ENCODE measurements at places on chromosomes 2 and 18.

DNA sequence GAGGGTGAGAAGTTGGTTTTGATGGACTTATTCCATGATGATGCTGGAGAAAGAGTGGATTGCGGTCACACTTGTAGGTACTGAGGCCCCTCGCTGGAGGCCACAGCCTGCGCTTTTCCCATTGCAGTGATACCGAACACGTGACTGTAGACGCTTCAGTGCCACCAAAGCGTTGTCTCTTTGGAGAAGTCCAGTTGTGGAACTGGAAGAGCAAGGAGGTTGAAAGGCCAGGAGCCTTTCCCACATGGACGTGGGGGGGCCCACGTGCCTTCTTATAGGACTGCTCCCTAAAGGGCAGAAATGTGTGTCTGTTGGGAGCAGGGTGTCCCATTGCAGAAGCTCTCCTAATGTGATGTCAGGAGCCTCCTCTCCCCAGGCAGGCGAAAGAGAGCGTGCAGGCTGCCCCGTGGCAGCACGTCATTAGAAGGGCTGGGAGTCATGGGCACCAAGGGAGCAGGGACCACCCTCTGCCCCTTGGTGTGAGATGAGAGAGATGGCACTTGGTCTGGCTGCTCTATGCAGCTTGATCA, 31.5 kb downstream of the LPIN1 start:
- H3K36me3 ChIP-seq: peaks cover 39% of the 10 kb centered on the region
- no peak for DNase-seq
- peaks cover 3% of the 10 kb centered on the region for H3K4me1 ChIP-seq
- H3K27me3 ChIP-seq: no peaks in the 10 kb centered on the region
- no peak overlapping the region for H3K4me3 ChIP-seq

GRCh38 chr2:109133746-109134145, 4.7 kb downstream of the SH3RF3 start:
- no peak overlapping the region for H3K27ac ChIP-seq
- H3K4me3 ChIP-seq: no peak overlapping the region
- peaks cover 32% of the 10 kb centered on the region for H3K4me1 ChIP-seq
- no peak for DNase-seq
- no peaks in the 10 kb centered on the region for H3K36me3 ChIP-seq

DNA sequence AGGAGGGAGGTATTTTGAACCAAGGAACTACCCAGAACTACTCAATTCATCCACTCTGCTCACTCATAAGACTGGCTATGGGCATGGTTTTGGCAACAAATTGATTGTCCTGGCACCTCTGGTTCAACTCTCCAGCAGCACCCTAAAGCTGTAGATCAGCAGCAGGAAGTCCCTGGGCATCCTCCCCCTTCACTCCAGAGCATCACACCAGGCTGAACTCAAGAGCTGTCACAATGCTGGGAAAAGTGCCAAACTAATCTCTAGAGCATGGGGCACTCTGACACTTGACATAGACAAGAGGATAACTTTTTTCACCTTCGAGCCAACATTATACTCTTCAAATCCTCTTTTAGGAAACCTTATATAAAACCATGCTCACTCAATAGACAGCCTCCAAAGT, 154.1 kb upstream of the RBBP8 start:
- no peak overlapping the region for H3K27ac ChIP-seq

DNA sequence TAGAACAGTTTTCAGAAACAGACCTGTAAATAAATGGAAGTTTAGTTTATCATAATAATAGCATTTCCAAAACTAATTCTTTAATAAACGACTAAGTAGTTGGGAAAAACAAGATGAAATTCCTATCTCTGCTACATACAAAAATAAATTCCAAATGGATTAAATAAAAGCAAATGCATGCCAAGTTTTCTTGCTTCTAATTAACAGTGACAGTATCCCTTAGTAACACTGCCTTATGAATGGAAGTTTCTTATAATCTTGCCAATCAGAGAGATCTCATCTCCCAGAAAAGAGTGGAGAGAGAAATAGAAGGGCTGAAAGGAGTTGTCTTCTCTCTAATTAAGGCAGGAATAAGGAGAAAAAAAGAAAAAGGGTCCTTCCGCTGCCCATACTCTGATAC, 133.9 kb downstream of the GFPT1 start:
- H3K27ac ChIP-seq: peak overlapping the region; percentile 44
- H3K4me3 ChIP-seq: no peak overlapping the region
- no peak for DNase-seq
- no peaks in the 10 kb centered on the region for H3K27me3 ChIP-seq
- peaks cover 19% of the 10 kb centered on the region for H3K4me1 ChIP-seq

DNA sequence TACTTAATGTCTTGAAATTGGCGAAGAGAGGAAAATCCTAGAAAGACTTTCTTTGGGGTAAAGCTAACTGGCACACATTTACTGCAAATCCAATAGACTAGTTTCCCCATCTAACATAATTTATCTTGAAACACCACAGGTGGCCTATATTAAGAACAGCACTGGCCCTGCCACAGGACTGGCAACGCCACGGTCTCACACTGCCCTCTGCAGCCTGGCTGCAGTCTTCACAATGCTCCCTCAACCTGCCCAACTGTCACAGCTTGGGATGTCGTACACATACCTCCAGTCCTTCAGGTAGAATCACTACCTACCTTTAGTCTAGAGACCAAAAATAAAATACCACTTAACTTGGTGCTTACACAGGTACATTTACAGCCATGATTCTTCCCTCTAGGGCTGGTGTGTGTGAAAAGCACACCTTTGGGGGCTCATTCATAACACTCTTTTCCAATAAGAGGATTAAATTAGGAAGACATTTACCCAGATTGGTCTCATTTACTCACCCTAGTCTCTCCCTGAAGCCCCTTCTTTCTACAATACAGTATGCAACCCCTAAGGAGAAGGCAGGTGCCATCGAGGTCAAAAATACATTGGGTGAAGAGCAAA, 222.2 kb downstream of the C1D start:
- H3K36me3 ChIP-seq: no peaks in the 10 kb centered on the region
- no peaks in the 10 kb centered on the region for H3K27me3 ChIP-seq
- no peak overlapping the region for H3K4me3 ChIP-seq
- no peaks in the 10 kb centered on the region for H3K4me1 ChIP-seq
- DNase-seq: no peak

DNA sequence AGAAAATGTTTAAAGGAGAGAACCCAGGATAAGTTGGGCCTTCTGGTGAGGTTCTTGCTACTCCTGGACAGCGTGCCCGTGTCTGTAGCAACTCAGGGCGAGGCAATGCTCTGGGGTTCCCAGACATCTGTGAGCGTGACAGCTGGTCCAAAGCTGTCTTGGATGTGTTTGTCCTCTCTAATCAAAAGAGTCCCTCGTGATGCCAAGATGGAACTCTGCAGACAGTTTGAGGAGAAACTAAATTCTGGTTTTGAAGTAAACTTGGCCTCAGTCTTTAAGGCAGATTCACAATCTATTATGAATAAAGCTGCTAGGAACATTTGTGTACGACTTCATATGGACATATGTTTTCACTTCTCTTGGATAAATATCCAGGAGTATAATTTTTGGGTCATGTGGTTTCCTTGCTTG, 47.3 kb downstream of the TMEM17 start:
- H3K4me3 ChIP-seq: no peak overlapping the region
- no peak for DNase-seq
- H3K27me3 ChIP-seq: no peaks in the 10 kb centered on the region
- no peaks in the 10 kb centered on the region for H3K36me3 ChIP-seq
- no peak overlapping the region for H3K27ac ChIP-seq

GRCh38 chr2:217932803-217933616, 69.8 kb downstream of the TNS1 start:
- H3K36me3 ChIP-seq: peaks cover 26% of the 10 kb centered on the region
- H3K27me3 ChIP-seq: no peaks in the 10 kb centered on the region
- peak overlapping the region; percentile 100 for H3K27ac ChIP-seq
- H3K4me3 ChIP-seq: peak overlapping the region; percentile 64
- peaks cover 49% of the 10 kb centered on the region for H3K4me1 ChIP-seq
- DNase-seq: no peak

GRCh38 chr2:105744091-105744908, 412 bp upstream of the NCK2 start:
- H3K27ac ChIP-seq: peak overlapping the region; percentile 94
- DNase-seq: no peak
- H3K4me1 ChIP-seq: peaks cover 7% of the 10 kb centered on the region
- H3K27me3 ChIP-seq: no peaks in the 10 kb centered on the region
- H3K4me3 ChIP-seq: peak overlapping the region; percentile 77

GRCh38 chr2:38444247-38444646, 67.2 kb upstream of the ATL2 start:
- H3K27me3 ChIP-seq: no peaks in the 10 kb centered on the region
- no peak overlapping the region for H3K4me3 ChIP-seq
- no peaks in the 10 kb centered on the region for H3K36me3 ChIP-seq
- no peak overlapping the region for H3K27ac ChIP-seq
- DNase-seq: no peak
- no peaks in the 10 kb centered on the region for H3K4me1 ChIP-seq

- peaks cover 12% of the 10 kb centered on the region for H3K36me3 ChIP-seq
- DNase-seq: no peak
- no peak overlapping the region for H3K27ac ChIP-seq
- no peaks in the 10 kb centered on the region for H3K27me3 ChIP-seq
- no peak overlapping the region for H3K4me3 ChIP-seq
Observed at GRCh38 chr18:8401606-8402005, 207.6 kb upstream of the RAB12 start.

- no peak for DNase-seq
- H3K27ac ChIP-seq: no peak overlapping the region
Observed at GRCh38 chr2:128635361-128635900, 316.8 kb upstream of the HS6ST1 start.

DNA sequence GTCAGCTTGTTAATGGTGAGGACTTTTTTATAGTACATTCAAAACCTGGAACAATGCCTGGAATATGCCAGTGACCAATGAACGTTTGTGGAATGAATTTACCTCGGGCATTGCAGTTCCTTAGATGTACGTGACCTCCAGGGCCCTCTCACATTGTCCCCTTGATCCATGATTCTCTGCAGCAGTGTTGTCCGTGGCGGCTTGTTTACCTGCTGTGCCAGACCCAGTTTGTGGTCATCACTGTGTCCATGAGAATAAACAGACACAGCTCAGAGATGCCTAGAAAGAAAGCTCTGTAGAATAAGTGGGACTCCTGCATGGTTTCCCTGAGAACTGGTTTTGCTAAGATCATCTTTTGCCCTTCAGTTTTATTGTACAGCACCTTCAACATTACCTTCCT, 1132.2 kb downstream of the DPP10 start:
- no peaks in the 10 kb centered on the region for H3K36me3 ChIP-seq
- H3K27ac ChIP-seq: no peak overlapping the region
- no peaks in the 10 kb centered on the region for H3K27me3 ChIP-seq

DNA sequence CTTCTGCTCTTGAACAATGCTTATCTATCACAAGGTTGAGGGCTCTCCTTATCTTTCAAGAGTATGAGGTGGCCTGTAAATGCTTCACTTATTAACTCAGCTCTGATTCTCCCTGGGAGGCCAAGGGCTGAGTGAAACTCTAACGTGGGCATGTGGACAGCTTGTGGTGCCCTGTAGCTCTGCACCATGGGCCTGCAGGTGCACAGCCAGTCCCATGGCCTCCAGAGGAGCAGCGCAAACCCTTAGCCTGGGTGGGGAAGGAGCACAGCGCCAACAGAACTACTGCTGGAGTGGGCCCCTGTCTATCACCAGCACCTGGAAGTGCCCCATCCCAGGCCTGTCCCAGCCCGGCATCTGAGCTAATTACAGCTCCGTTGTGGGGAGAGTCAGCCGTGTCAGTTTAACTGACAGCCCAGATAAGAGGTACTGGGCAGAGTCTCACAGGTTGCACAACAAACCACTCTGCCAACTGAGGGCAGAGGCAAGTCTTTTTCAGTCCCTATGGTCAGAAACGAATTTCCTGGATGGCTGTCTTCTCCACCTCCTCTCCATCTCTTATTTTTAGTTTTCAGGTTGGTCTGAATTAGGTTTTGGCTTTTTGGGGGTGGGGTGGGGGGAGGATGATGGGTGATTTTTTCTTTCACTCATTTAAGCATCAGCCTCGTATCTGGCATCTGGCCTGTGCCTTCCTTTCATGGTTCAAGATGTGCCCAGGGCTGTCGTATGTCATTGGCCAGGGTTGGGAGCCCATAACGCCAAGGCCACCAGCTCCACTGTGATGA, 219.5 kb downstream of the BCL2 start:
- H3K4me1 ChIP-seq: no peaks in the 10 kb centered on the region
- no peak overlapping the region for H3K27ac ChIP-seq
- no peaks in the 10 kb centered on the region for H3K36me3 ChIP-seq
- no peak overlapping the region for H3K4me3 ChIP-seq
- DNase-seq: no peak

- no peak overlapping the region for H3K4me3 ChIP-seq
- no peak for DNase-seq
- no peaks in the 10 kb centered on the region for H3K4me1 ChIP-seq
- H3K27ac ChIP-seq: no peak overlapping the region
- H3K36me3 ChIP-seq: no peaks in the 10 kb centered on the region
- H3K27me3 ChIP-seq: no peaks in the 10 kb centered on the region
Observed at GRCh38 chr18:76507830-76508385, 12.9 kb upstream of the ZNF516 start.

GRCh38 chr18:56986829-56987228, 160.1 kb upstream of the BOD1L2 start:
- no peaks in the 10 kb centered on the region for H3K27me3 ChIP-seq
- H3K27ac ChIP-seq: no peak overlapping the region
- no peak for DNase-seq
- H3K36me3 ChIP-seq: no peaks in the 10 kb centered on the region
- H3K4me1 ChIP-seq: no peaks in the 10 kb centered on the region

- no peaks in the 10 kb centered on the region for H3K36me3 ChIP-seq
- DNase-seq: no peak
- H3K4me1 ChIP-seq: peaks cover 3% of the 10 kb centered on the region
- H3K27me3 ChIP-seq: no peaks in the 10 kb centered on the region
- H3K27ac ChIP-seq: no peak overlapping the region
Observed at GRCh38 chr2:182077448-182078142, 91.9 kb downstream of the PPP1R1C start.

DNA sequence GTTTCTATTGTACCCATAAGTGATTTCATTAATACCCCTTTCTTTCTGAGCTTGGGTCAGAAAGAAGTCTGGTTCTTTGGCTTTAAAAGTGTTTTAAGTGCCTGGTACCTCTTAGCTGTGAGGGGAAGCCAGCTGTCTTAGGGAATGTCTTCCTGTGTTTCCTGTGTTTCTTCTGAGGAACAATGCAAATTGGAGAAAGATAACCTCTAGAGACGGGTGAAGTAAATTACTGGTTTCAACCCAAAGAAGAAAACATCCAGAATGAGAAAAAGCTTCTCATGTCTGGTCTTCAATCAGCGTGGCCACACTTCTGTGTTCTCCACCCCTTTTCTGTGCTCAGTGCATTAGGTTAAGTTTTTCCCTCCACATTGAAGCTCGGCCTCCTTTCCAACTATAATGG, 10.2 kb upstream of the CHN1 start:
- no peak for DNase-seq
- no peaks in the 10 kb centered on the region for H3K27me3 ChIP-seq
- no peak overlapping the region for H3K4me3 ChIP-seq
- no peak overlapping the region for H3K27ac ChIP-seq
- H3K36me3 ChIP-seq: no peaks in the 10 kb centered on the region

- H3K27ac ChIP-seq: peak within 1 kb of the TSS; percentile 94
- H3K36me3 ChIP-seq: peaks cover 27% of the 10 kb centered on the region
- no peaks in the 10 kb centered on the region for H3K27me3 ChIP-seq
- H3K4me3 ChIP-seq: peak within 1 kb of the TSS; percentile 69
Observed at GRCh38 chr2:105337122-105338019, at the start of gene C2orf49. Gene C2orf49, plus strand, starts transcription at chr2:105337540. Its CDS starts 48 bp downstream, at chr2:105337588.

GRCh38 chr18:35110059-35110458, 68.8 kb downstream of the MAPRE2 start:
- no peak overlapping the region for H3K4me3 ChIP-seq
- no peaks in the 10 kb centered on the region for H3K4me1 ChIP-seq
- H3K27me3 ChIP-seq: no peaks in the 10 kb centered on the region
- H3K27ac ChIP-seq: no peak overlapping the region
- H3K36me3 ChIP-seq: no peaks in the 10 kb centered on the region
- DNase-seq: no peak

GRCh38 chr2:3112131-3112530, 265.5 kb downstream of the EIPR1 start:
- H3K27ac ChIP-seq: no peak overlapping the region
- DNase-seq: no peak
- H3K4me3 ChIP-seq: no peak overlapping the region
- H3K36me3 ChIP-seq: no peaks in the 10 kb centered on the region
- no peaks in the 10 kb centered on the region for H3K4me1 ChIP-seq
